ENCODE measurements at places on chromosomes 16 and 17. TPM values are rescaled to one million over a fixed set of nuclear protein-coding genes. Genes with fewer than 3 reads are reported as not detected.
A peak's percentile ranks its signal among the peaks of the same experiment; 100 is the strongest.

The SPATA22 gene
- total RNA-seq: not detected

The DYNLRB2 gene
- total RNA-seq: 0.97 TPM

The WFIKKN1 gene
- not detected for total RNA-seq

DNA sequence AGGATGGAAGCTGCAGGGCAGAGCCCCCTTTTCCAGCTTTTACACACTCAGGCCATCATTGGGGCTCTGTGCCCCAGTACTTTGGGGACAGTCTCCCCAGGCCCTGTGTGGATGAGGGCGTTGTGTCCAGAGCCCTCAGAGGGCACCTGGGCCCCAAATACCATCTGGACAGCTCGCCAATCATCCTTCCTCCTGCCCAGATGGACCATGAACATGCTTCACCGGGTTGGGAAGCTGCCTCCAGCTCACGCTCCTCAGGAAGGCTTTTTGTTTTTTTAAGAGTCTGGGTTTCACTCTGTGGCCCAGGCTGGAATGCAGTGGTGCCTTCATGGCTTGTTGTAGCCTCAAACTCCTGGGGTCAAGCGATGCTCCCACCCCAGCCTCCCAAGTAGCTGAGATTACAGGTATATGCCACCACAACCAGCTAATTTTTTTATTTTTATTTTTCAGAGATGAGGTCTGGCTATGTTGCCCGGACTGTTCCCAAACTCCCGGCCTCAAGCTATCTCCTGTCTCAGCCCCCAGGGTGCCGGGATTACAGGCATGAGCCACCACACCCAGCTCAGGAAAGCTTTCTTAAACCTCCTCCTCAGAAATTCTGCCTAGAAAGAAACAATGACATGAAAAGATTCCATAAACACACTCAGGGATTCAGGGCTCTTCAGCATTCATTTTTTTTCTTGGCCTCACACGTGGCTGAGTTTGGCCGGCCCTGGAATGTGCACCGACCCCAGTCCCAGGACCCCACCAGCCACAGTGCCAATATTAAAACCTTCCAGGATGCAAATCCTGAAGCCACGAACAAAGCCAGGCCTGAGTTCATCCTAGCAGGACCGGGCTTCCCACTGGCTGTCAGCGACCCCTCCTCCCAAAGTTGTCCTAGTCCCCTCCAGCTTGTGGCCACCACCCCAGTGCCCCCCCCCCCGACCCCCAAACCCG is 27.4 kb upstream of the ZNF423 start:
- no peak for DNase-seq

DNA sequence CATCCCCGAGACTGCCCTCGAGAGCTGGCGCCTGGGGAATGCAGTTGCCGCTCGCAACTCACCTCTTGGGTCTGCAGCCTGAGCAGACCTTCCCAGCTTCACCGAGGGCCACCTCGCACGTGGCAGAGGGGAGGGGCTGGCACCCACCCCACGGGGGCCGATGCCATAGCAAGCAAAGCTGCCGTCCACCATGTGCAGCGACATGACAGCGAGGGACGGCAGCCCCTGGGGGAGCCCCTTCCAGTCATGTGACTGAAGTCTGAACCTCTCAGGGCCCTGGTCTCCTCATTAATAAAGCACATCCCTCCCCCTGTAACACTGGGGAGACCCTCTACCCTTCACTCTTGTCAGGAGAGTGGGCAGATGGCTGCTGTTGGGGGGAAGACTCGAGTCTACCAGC is 30.5 kb downstream of the CIBAR2 start:
- no peak for DNase-seq

- DNase-seq: no peak
Observed at GRCh38 chr17:45413498-45413923, 19.2 kb downstream of the ARHGAP27 start.

GRCh38 chr16:71788578-71788977 is 20.1 kb downstream of the AP1G1 start:
- no peak for DNase-seq

- peak; percentile 40 for DNase-seq
Observed at GRCh38 chr17:9817086-9817485, 4.8 kb downstream of the GSG1L2 start.

- DNase-seq: peak; percentile 62
Observed at GRCh38 chr17:64278614-64279013, 15.6 kb upstream of the TEX2 start.

The TBC1D3G gene
- total RNA-seq: not detected

The KLHL10 gene
- total RNA-seq: not detected

DNA sequence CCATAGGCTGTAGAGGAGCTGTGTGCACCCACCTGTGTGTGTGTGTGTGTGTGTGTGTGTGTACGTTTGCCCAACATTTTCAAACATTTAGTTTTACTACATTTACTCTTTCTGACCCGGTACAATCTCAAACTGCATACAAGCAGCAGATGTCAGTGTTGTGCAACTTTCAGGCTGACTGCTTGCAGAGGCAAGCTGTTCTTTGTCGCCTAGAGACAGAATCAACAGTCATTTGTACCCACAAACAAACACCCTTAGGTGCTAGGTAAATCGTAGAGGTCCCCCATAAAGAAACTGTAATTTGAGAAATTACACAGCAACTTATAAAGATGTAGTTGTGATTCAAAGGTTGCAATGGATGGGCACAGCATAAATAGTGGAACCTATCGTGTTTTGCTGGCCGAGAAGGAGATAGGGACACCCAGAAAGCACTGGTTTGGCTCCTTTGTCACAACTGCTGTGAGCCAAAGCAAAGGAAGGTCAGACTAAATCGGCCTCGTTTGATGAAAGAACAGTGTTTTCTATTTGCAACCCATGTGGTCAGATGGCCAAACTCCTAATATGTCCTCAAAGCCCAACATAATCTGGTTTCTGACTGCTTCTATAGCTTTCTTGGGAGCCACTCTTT is 478.4 kb downstream of the TOX3 start:
- peak; percentile 35 for DNase-seq

GRCh38 chr16:4253394-4254150 is 11.7 kb upstream of the SRL start:
- peak; percentile 97 for DNase-seq

DNA sequence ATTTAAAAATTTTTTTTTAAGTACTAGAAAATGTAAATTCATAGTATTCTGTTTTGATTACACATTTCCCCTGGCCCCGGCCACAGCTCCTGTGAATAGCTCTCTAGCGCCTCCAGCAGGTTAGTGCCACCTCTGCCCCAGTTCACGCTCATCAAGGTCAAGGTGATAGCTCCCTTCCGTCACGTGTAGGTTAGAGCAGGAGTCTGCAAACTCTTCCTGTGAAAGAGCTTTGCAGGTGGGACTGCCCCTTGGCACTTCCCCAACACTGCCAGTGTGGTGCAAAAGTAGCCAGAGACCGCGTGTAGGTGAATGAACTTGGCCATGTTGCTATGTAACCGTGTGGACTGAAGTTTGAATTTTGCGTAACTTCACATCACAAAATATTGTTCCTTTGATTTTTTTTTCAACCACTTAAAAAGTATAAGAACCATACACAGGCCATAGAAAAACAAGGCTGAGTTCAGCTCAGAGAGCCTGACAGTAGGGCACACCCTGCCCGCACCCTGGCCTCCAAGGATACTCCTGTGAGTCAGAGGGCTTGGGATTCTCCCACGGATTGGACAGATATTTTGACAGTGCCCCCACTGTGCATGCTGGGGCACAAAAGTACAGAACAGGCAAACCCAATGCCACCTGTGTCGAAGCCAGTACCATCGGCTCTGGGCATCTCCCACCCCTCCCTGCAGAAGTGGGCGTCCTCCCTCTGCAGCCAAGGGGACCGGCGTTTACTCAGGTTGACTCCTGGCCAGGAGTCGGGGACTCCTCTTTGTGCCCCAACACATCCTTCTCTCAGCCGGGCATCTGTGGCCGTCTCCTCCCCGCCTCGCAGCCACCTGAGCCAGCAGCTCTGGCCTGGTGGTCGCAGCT is 92.0 kb upstream of the CHMP6 start:
- DNase-seq: peak; percentile 43

DNA sequence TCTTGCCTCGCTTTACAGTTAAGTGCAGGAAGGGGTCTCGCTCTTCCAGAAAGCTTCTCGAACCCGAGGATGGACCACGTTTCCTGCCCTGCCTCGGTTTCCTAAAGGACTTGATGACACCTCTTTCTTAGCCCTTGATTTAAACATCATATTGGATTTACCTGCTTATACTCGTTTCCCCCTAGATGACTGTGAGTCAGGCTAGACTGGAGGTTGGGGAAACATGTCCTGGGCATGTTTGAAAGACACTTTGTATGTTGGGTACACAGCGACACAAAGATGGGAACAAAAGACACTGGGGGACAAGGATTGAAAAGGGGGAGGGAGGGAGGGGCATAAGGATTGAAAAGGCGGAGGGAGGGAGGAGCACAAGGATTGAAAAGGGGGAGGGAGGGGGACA is 30.0 kb downstream of the SDK2 start:
- DNase-seq: no peak

DNA sequence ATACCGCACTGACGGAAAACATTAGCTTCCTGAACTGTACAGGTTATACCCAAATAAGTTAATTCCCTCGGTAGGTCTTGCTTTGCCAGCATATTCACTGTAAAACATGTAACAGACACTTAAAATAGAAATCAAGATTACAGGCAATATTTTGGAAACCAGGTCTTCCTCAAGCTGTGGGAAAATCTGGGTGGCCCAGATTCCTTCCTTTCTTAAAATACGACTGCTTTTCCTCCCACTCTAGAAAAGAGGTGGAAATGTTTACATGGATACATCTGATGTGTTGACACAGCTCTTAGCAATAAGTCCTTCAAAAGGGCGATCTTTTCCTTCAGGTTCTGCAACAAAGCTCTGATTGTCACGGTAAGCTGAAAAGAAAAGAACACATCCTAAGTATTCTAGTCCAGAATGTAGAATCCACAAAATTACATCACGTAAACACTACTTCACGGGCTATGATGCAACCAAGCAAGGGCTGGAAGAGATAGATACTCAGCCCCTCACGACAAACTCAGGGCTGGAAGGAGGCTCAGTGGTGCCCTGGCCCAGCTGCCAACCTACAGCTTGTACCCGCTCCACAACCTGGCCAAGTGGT is 18.4 kb downstream of the STX8 start:
- no peak for DNase-seq

- peak; percentile 95 for DNase-seq
Observed at GRCh38 chr16:66525396-66526180, 24.3 kb downstream of the TK2 start.

DNA sequence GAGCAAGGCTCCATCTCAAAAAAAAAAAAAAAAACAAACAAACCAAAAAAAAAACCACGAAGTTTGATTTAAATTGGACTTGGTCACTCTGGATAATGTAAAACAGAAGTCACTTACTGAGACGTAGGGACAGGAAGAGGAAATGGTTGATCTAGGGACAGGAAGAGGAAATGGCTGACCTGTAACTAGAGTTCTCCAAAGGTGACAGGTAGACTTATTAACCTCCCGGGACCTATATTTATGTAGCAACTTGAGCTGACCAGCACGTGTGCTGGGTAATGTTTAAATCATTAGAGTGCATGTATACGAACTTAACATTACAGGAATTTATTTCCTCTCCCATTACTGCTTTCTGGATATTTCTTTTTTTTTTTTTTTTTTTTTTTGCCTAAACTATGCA is 81.5 kb upstream of the DHX40 start:
- DNase-seq: no peak

- DNase-seq: peak; percentile 94
Observed at GRCh38 chr17:48101012-48101720, at the start of gene CBX1. Gene CBX1, minus strand, starts transcription at chr17:48101478. Its CDS starts 24,474 bp downstream, at chr17:48077004.

DNA sequence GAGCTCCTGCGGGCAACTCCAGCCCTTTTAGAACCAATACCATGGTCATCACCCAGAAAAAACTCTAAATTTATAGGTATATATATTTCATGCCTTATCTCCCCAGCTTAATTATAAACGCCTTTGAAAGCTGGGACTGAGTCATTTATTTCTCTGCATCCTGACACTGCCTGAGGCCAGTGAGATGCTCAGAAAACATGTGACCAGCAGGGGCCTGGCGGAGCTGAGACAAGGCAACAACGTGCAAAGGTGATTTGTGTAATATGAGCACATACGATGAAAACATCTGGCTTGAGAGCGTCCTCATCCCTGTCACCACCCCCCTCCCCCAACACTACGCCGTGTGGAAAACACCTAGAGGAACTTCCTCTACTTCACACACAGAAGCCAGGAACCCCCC is 22.7 kb downstream of the NXN start:
- peak; percentile 73 for DNase-seq

DNA sequence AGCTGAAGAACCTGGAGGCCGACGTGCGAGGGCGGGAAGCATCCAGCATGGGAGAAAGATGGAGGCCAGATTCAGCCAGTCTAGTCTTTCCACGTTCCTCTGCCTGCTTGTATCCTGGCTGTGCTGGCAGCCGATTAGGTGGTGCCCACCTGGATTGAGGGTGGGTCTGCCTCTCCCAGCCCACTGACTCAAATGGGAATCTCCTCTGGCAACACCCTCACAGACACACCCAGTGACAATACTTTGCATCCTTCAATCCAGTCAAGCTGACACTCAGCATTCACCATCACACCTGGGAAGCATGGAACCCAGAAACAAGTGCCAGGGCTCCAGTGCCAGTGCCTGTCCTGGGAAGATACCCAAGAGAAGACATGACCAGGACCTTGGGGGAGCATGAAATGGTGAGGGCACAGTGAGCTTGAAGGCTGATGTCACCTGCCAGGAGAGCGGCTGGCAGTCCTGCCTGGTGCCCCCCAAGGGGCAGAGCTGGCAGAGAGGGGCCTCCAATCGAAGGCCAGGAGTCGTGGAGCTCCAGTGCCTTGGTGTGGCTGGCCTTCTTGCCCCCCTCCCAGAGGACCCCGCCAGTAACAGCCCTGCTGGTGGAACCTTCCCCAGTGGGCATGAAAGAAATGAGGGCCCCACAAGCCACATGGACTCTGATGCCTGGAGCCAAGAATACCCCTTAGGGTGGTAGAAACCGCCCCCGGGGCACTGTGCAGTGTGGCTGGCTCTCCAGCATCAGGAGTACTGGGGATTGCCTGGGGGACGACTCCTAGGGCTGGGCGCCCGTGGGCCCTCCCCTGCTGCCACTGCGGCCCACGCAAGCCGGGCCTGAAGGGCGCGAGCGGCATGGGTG is 643 bp upstream of the NPB start:
- DNase-seq: no peak

GRCh38 chr16:53626161-53626560 is 77.5 kb downstream of the RPGRIP1L start:
- DNase-seq: no peak

GRCh38 chr16:8848231-8848938 is 20.4 kb downstream of the CARHSP1 start:
- DNase-seq: peak; percentile 3

DNA sequence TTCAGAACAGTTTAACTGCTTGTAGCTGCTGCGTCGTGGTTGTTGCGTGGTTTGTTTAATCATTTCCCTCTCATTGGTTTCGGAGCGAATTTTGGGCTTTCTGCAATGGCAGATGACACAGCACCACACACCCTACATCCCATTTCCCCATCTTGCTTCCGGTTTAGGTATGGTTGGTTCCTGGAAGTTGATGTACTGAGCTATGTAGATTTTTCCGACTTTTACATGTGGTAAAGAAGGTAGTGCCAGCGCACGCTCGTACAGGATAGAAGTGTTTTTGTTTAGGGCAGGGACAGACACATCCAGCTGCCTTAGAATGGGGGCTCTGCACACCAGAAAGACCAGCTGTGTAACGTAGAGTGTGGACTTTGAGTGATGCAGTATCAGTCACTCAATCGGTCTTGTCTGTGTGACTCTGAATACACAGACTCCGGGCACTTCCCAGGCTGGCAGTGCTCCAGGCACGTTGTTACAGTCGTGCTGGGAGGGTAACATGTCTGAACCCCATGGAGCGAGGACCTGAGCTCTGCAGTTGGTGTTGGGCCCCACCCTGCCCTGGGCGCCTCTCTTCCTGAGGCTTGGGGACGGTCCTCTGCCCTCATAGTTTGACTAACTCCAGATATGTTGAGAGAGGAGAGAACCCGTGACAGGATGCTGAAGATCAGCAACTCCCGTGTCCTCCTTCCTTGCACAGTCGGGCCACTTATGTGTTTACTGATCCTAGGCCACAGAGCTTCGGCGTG is 172.0 kb upstream of the CHMP6 start:
- no peak for DNase-seq

All from H4 (cell line).